ENCODE measurements at places on chromosomes 12 and 14.
A peak's percentile ranks its signal among the peaks of the same experiment; 100 is the strongest.

- peak; percentile 36 for DNase-seq
These were observed 292.9 kb downstream of the BMP4 start for GRCh38 chr14:53663709-53664108.

DNA sequence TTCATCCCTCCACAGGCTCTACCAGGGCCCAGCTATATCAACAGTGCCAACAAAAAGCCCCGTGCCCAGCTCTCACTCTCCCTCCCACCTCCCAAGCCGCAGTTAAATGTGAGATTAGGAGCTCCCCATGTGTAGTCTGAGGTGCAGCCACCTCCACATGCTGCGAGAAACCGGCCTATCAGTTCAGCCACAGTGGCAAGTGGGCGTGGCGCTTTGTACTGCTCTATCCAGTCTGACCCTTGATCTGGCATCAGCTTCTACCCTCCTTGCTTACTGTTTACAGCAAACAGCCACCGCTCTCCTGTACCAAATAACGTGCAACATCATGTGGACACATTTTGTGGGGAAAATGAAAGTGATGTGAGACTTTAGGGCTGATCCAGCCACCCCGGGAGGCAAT, 1.7 kb downstream of the PLEK2 start:
- DNase-seq, result no peak

DNA sequence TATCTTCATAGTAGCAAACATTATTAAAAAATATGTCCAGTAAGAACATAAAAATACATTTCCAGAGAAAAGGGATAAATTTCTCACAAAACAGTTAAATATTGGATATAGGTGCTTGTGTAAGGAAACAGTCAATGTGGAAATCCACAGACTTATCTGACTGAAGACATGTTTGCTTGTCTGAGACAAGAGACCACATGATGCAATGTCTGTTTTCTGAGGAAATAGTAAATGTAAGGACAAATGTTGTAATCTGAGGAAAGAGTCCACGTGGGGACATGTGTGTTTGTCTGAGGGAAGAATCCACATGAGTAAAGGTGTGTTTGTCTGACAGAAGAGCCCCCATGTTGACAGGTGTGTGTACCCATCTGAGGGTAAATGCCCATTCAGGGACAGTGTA, 1093.2 kb downstream of the TMEM121 start:
- DNase-seq, result no peak

DNA sequence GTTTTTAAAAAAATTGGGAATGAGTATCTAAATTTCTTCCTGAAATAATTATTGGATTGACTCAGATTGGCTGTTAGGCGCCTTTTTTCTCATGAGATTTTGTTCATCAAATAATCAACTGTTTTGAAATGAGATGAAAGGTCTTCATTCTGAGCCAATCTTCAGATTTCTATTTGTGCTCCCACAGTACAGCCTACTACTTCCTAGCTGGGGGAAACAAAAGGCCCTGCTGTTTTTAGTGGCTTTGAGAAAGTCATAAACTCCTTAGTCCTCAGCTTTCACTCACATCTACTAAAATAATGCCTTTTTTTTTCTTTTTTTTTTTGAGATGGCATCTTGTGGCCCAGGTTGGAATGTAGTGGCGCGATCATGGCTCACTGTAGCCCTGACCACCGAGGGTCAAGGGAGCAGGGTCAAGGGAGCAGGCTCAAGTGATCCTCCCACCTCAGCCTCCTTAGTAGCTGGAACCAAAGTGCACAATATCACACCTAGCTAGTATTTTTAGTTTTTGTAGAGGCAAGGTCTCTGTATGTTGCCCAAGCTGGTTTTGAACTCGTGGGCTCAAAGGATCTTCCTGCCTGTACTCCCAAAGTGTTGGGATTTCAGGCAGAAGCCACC, 15.2 kb downstream of the NACA start:
- no peak for DNase-seq

GRCh38 chr14:35335388-35336092, 43.4 kb downstream of the PSMA6 start:
- DNase-seq, result no peak

- DNase-seq, result peak; percentile 31
These were observed 4.6 kb downstream of the BTG1 start for GRCh38 chr12:92140896-92141536.

Data from tongue (tissue), 3 donors.